ENCODE measurements at places on chromosomes 4 and X.

DNA sequence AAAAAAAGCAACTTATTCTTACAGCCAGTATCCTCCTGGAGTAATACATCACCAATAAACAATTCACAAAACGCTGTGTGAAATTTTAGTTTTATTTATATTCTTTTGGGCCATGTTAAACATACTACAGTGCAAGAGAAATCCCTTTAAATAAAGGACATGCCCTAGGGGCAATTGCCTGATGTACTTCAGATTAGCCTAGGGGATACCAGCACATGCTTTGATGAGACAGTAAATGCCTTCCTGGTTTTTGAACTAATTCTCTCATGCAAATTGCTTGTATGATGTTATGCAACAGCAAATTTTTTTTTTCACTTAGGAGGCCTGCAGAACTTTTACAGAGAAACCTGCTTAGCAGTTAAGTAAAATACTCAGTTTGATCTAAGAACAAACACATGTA is 711.9 kb upstream of the FRG1 start:
- DNase-seq, result no peak

- peak; percentile 80 for DNase-seq
Observed at GRCh38 chr4:80202190-80202711, 4.9 kb downstream of the PRDM8 start.

GRCh38 chr4:141637565-141637964 is 1.2 kb downstream of the IL15 start:
- DNase-seq, result no peak

DNA sequence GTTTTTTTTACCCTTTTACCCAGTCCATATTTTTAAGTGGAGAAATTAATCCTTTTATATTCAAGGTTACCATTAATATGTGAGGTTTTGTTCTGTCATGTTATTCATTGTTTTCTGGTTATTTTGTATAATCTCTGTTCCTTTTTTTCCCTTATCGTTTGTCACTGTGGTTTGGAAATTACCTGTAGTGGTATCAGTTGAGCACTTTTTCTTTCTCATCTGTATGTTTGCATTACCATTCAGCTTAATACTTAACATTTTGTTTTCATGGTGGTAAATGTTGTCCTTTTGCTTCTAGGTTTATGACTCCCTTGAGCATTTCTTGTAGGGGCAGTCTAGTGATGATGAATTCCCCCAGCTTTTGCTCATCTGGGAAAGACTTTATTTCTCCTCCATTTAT is 6.6 kb downstream of the ETDC start:
- DNase-seq, result no peak

GRCh38 chr4:113483131-113483530 is 278.4 kb downstream of the CAMK2D start:
- DNase-seq, result no peak

DNA sequence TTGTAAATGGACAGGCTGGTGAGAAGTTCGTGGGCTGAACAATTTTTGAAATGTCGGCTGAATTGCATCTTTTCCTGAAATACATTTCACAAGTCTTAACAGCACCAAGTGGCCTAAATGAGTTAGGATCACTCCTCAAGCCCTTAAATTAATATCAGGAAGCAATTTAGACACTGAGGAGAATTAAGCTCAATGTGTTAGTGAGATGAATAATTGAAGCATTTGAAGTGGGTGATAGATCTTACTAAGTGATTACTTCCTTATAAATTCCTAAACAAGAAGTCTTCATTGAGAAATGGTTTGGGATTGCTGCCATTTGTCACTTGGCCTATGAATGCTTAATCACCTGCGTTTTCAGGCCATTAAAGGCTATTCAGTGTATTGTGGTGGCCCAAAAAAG is 116.8 kb downstream of the NAA11 start:
- no peak for DNase-seq

DNA sequence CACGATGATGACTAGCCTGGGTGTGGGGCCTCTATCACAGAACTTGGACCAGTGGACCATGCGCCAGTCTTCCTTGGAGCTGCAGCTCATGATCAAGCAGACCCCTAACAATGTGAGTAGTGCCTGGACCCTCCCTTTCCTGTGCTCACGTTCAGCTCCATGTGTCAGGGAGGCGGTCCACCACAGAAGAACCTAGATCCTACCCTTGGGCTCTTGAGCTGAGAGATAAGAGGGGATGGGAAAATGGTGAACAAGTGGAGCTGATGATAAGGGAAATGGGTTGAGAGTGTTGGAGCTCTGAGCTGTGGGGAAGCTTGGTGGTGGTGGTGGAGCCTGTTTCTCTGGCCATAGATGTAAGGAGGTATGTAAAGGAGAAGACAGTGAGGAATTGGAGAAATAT is 13.1 kb downstream of the MED12 start:
- no peak for DNase-seq

- no peak for DNase-seq
Observed at GRCh38 chr4:182231496-182231895, 11.7 kb upstream of the TENM3 start.

DNA sequence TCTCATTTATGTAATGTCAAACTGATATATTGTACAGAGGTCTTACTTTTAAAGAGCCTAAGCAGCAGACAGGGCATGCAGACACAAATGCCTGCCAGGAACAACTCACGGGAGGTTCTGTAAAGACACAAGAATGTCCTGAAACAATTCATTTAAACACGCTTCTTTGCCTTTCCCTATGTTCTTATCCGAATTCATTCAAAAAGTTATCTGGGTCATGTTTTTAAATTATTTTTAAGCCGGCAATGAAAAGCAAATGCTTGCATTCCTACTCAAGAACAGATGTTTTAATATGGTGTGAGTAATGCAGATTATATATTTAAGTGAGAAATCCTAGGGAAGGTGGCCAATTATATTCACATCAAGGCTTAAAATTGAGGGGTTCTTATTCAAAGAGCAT is 192.6 kb downstream of the PDGFC start:
- no peak for DNase-seq

DNA sequence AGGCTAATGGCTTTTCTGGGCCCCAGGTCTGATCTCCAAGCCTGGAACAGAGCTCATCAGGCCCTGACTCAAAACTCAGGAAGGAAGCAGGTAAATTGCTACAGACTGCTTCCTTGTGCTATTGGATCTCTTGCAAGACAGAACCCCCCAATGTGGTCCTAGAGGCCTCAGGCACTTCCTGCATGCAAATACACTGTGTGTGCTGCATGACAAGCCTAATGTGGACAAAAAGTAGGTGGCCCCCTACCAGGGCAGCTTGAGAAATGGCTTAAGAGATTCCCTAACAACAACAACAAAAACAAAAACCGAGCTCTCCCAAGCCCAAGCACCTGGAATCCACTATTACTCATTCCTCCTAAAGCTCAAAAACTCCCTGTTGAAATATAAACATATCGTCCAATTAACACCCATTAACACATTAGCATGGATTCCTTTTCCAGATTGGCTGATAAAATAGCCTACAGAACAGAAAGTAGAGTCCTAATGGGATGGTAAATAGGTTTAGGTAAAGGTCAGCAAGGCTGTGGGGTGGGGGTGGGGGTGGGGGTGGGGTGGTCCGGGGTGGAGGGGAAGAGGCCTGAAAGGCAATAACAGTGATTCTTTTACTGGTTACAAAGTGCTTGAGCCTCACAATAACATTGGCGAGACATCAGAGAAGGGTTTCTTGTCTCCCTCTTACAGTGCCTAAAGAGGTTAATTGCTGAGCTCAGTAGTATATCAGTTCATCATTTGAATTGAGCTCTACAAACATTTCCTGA is 24.1 kb upstream of the FGF16 start:
- DNase-seq, result no peak

- DNase-seq, result no peak
Observed at GRCh38 chr4:44231006-44231405, 217.6 kb downstream of the KCTD8 start.

- no peak for DNase-seq
Observed at GRCh38 chr4:55763996-55764395, 55.6 kb upstream of the EXOC1L start.

- DNase-seq, result no peak
Observed at GRCh38 chrX:124328765-124329164, 3.7 kb upstream of the TEX13D start.

GRCh38 chrX:123140454-123140853 is 43.6 kb upstream of the GRIA3 start:
- no peak for DNase-seq

Data from activated CD8-positive, alpha-beta memory T cell treated with anti-CD3 and anti-CD28 coated beads, Interleukin-2, amount 50 U/mL, for 4 hours (primary cell).